ENCODE measurements at places on chromosomes 2 and 18.

DNA sequence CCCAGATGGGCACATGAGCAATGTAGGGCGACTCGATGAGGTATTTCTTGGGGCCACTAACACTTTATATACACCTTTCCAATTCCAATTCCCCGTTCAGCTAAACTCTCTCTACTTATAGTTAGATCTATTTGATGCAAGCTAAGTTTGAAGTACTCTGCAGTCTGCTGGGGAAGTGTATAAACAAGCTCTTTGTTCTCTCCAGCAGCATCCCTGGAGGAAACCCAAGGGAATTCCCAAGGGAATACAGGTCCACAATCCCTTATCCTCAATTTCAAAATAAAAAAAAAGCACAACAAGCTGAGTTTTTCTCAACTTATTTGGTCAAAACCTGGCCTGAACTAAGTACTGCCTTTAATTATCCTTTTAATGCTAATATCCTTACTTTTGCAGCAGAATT is 433.3 kb downstream of the NBAS start:
- H3K36me3 ChIP-seq, result no peaks in the 10 kb centered on the region
- H3K27me3 ChIP-seq, result no peaks in the 10 kb centered on the region
- no peaks in the 10 kb centered on the region for H3K4me1 ChIP-seq
- no peak overlapping the region for H3K4me3 ChIP-seq

DNA sequence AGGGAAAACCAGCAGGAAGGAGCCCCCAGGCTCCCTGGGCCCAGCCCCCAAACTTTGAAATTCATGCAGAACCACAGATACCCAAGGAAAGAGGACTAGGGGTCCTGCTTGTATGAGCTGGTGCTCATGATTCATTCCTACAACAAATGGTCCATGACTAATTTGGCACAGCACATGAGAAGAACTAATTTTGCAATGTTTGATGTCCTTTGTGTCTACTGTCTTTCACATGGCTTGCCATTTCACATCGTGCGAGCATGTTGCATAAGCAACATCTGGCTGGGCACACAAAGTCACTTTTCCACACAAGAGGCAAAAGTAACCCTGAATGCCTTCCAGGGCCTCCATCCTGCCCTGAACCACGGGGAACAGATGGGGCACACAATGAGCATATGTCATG is 149.6 kb upstream of the APCDD1 start:
- no peak overlapping the region for H3K4me3 ChIP-seq
- no peaks in the 10 kb centered on the region for H3K27me3 ChIP-seq
- no peak for DNase-seq
- no peaks in the 10 kb centered on the region for H3K36me3 ChIP-seq
- H3K27ac ChIP-seq, result no peak overlapping the region

GRCh38 chr18:67794521-67794920 is 278.0 kb upstream of the DSEL start:
- no peak overlapping the region for H3K27ac ChIP-seq
- no peak for DNase-seq
- no peaks in the 10 kb centered on the region for H3K27me3 ChIP-seq
- no peaks in the 10 kb centered on the region for H3K4me1 ChIP-seq

GRCh38 chr2:118654945-118655344 is 192.5 kb downstream of the EN1 start:
- no peak overlapping the region for H3K27ac ChIP-seq
- no peaks in the 10 kb centered on the region for H3K4me1 ChIP-seq
- H3K27me3 ChIP-seq, result no peaks in the 10 kb centered on the region
- H3K36me3 ChIP-seq, result no peaks in the 10 kb centered on the region

- H3K4me1 ChIP-seq, result no peaks in the 10 kb centered on the region
- no peak for DNase-seq
- H3K4me3 ChIP-seq, result no peak overlapping the region
- H3K27ac ChIP-seq, result no peak overlapping the region
Measured at GRCh38 chr2:15726321-15727057, 134.8 kb downstream of the DDX1 start.

DNA sequence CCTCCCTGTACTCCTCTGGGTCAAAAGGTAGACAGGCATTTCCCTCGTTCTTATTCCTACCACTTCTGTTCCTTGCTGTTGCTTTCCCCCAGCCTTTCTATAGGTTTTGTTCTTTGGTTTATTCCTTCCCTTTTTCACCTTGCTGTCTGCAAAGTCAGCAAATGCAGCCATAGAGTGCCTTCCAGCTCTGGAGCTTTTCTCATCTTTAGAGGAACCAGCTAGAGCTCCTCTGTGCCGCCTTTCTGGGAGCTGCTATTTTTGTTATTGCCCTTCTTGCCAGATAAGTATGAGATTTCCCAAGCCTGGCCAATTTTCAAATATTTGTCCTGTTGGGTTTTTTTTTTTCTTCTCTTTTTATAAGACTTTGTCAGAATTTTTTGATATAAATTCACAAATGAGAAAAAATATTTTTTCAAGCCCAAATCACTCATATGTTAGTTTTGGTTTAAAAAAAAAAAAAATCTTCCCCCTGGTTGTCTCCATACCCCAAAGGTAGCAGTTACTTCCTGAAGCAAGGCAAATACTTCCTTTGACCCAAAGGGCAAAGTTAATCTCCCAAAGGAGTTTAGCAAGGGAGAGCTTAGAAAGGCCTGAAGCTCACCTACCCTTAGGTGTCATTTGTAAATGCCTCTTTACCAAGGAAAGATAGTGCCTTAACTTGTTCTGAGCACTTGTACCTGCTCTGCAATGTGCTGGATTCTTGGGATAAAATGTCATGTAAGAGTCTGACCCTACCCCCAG is 5.1 kb upstream of the TTC27 start:
- no peak overlapping the region for H3K4me3 ChIP-seq
- DNase-seq, result no peak
- H3K27ac ChIP-seq, result no peak overlapping the region
- no peaks in the 10 kb centered on the region for H3K36me3 ChIP-seq
- H3K27me3 ChIP-seq, result no peaks in the 10 kb centered on the region

GRCh38 chr2:160425434-160426151 is 68.0 kb downstream of the RBMS1 start:
- DNase-seq, result no peak
- no peak overlapping the region for H3K4me3 ChIP-seq
- H3K27me3 ChIP-seq, result no peaks in the 10 kb centered on the region
- no peaks in the 10 kb centered on the region for H3K4me1 ChIP-seq

DNA sequence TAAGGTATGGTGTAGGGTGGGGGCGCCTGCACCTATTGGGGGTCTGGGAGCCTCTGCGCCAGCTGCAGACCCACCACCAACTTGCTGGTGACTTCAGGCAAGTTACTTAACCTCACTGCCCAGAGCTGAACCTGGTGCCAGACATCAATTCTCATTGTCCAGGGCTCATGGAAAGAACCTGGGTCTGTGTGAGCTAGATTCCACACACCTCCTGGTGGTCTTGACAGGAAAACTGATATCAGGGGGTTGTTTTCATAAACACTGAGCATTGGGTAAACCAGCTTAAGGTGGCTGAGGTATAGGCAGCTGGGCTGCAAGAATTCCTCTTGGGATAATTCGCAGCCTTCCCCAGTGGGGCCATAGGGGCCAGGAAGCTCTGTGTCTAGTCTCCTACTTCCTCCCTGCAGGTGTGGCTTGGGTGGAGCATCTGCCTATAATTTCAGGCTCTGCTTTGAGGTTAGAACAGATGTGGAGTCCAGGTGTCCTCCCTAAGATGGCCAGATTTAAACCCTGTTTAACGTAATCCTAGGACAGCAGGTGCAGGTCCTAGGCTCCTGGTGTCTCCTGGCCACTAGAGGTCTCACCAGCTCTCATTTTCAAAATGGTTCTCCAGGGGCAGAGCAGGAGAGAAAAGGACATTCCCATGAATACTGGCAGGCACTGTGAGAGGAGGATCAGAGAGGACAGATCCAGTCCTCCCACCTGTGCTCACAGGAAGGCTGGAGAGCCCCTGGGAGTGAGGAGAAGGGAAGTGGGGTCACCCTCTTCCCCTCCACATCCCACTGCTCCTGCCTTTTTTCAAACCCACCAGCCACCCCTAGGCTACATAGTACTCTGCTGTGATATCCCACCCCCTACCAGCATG is 100.4 kb upstream of the SMAD2 start:
- H3K27me3 ChIP-seq, result no peaks in the 10 kb centered on the region
- H3K27ac ChIP-seq, result no peak overlapping the region
- peak; percentile 79 for DNase-seq
- H3K4me3 ChIP-seq, result no peak overlapping the region

GRCh38 chr2:33409417-33409955 is 67.0 kb upstream of the RASGRP3 start:
- no peaks in the 10 kb centered on the region for H3K27me3 ChIP-seq
- no peaks in the 10 kb centered on the region for H3K36me3 ChIP-seq
- H3K4me1 ChIP-seq, result no peaks in the 10 kb centered on the region

DNA sequence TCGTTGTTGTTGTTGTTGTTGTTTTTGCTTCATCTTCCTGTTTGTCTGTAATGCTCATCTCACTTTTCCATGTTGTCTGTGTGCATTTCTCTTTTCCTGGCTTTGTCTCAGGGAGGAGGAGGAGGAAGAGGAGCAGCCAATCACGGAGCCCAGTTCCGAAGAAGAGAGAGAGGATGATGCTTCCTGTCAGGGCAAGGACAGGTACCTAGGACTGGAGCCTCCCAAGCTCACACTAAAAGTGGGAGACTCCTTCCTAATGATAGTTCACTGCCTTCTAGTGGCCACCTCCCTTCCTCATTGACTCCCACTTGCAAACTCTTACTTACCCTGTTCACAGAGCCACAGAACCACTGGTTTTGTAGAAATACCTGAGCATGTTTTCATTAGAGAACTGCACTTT is 179.6 kb downstream of the TPGS2 start:
- peak; percentile 22 for DNase-seq
- H3K4me3 ChIP-seq, result no peak overlapping the region
- no peak overlapping the region for H3K27ac ChIP-seq
- no peaks in the 10 kb centered on the region for H3K4me1 ChIP-seq
- H3K36me3 ChIP-seq, result no peaks in the 10 kb centered on the region

GRCh38 chr2:229520691-229521096 is 193.7 kb downstream of the DNER start:
- no peak for DNase-seq
- H3K4me1 ChIP-seq, result no peaks in the 10 kb centered on the region
- no peak overlapping the region for H3K27ac ChIP-seq
- no peaks in the 10 kb centered on the region for H3K27me3 ChIP-seq
- H3K4me3 ChIP-seq, result no peak overlapping the region

- peaks cover 3% of the 10 kb centered on the region for H3K4me1 ChIP-seq
- no peak for DNase-seq
- no peaks in the 10 kb centered on the region for H3K27me3 ChIP-seq
- no peak overlapping the region for H3K27ac ChIP-seq
- no peak overlapping the region for H3K4me3 ChIP-seq
Measured at GRCh38 chr2:240086563-240086962, 33.2 kb upstream of the OR6B3 start.

DNA sequence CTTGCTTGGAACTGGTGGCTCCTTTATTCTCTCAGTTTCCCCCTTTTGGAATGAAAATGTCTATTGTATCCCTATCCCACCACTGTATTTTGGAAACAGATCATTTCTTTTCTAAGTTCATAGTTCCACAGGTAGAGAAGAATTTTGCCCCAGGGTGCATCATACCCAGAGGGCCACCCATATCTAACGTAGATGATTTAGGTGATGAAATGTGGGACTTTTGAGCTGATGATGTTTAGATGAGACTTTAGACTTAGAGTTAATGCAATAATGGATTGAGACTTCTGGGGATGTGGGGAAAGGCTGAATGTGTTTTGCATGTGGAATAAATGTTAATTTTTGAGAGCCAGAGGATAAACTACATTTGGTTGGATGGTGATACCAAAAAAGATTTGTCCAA is 107.9 kb upstream of the CYP26B1 start:
- DNase-seq, result no peak
- no peaks in the 10 kb centered on the region for H3K27me3 ChIP-seq
- H3K4me3 ChIP-seq, result no peak overlapping the region
- no peaks in the 10 kb centered on the region for H3K36me3 ChIP-seq

GRCh38 chr2:181839811-181840210 is 51.7 kb upstream of the ITPRID2 start:
- no peak overlapping the region for H3K4me3 ChIP-seq
- no peaks in the 10 kb centered on the region for H3K4me1 ChIP-seq
- H3K36me3 ChIP-seq, result no peaks in the 10 kb centered on the region
- no peaks in the 10 kb centered on the region for H3K27me3 ChIP-seq
- no peak overlapping the region for H3K27ac ChIP-seq

GRCh38 chr2:189327879-189328847 is 113.1 kb upstream of the WDR75 start:
- H3K4me3 ChIP-seq, result no peak overlapping the region
- H3K36me3 ChIP-seq, result no peaks in the 10 kb centered on the region
- no peaks in the 10 kb centered on the region for H3K4me1 ChIP-seq
- DNase-seq, result no peak
- no peaks in the 10 kb centered on the region for H3K27me3 ChIP-seq

DNA sequence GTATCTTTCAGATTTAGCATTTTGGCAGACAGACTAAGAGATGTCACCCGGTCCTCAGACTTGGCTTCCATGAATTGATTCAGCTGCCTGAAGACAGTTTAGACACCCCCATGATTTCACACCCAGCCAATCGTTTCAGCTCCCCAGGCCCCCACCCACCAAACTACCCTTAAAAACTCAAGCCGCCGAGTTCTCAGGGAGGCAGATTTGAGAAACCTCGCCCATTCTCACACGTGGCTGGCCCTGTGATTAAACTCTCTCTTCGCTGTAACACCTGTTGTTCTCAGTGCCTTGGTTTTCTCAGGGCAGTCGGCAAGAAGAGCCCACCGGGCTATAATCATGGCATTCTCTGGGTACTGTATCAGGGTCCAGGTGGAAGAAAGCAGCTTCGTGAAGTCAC is 35.2 kb downstream of the UXS1 start:
- no peak overlapping the region for H3K4me3 ChIP-seq
- DNase-seq, result no peak
- H3K27ac ChIP-seq, result no peak overlapping the region
- H3K4me1 ChIP-seq, result no peaks in the 10 kb centered on the region

- H3K4me3 ChIP-seq, result no peak overlapping the region
- H3K27ac ChIP-seq, result no peak overlapping the region
- H3K4me1 ChIP-seq, result no peaks in the 10 kb centered on the region
- DNase-seq, result peak; percentile 54
Measured at GRCh38 chr2:102187496-102188150, 800 bp downstream of the IL1RL2 start.

GRCh38 chr18:54948350-54948837 is 10.9 kb downstream of the CCDC68 start:
- H3K4me1 ChIP-seq, result no peaks in the 10 kb centered on the region
- no peaks in the 10 kb centered on the region for H3K27me3 ChIP-seq
- H3K4me3 ChIP-seq, result no peak overlapping the region
- DNase-seq, result no peak
- H3K27ac ChIP-seq, result no peak overlapping the region

GRCh38 chr2:238868616-238869292 is 20.9 kb downstream of the TWIST2 start:
- no peaks in the 10 kb centered on the region for H3K36me3 ChIP-seq
- H3K27me3 ChIP-seq, result no peaks in the 10 kb centered on the region
- H3K4me3 ChIP-seq, result no peak overlapping the region
- H3K27ac ChIP-seq, result no peak overlapping the region
- DNase-seq, result no peak
- H3K4me1 ChIP-seq, result peaks cover 3% of the 10 kb centered on the region

- no peak overlapping the region for H3K4me3 ChIP-seq
- H3K27ac ChIP-seq, result no peak overlapping the region
- no peaks in the 10 kb centered on the region for H3K36me3 ChIP-seq
- DNase-seq, result peak; percentile 59
Measured at GRCh38 chr18:12606592-12607315, 51.2 kb downstream of the SPIRE1 start.
